CD4-positive, alpha-beta T cell treated with Interleukin-12 subunit alpha and Interleukin-12 subunit beta, for 1 hour (primary cell): ENCODE measurements at places on chromosomes 3 and 15.

- DNase-seq = no peak
Measured at GRCh38 chr3:54146506-54147239, 24.3 kb downstream of the CACNA2D3 start.

- no peak for DNase-seq
Measured at GRCh38 chr3:72307438-72308115, 522.6 kb upstream of the PROK2 start.

DNA sequence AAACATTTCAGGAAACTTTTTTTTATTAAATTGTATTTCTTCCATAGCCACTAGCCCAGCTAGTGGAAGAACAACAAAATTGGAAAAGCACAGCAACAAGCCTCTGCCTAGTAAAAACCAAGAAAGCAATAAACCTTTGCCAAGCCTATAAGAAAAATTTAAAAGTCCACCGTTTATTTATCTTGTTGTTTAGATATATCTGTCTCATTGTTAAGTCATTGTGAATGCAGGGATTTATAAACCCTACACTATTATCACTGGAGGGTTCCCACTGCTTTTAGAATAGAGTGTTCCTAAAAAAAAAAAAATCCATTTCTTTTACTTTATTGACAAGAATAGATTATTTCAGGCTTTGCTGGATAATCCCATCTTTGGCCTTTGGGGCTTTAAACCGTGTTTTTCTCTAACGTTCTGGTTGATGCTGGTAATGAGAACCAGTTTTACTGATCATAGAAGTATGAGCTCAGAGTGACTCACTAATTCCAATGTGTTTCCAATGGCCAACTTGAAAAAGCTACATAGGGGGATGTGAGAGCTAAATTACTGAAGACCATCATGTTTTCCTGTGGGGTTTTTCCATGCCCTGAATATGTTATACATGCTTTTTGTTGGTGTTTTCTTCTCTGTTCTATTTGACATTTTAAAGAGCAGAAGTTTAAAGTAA, 634.1 kb downstream of the RBMS3 start:
- no peak for DNase-seq

DNA sequence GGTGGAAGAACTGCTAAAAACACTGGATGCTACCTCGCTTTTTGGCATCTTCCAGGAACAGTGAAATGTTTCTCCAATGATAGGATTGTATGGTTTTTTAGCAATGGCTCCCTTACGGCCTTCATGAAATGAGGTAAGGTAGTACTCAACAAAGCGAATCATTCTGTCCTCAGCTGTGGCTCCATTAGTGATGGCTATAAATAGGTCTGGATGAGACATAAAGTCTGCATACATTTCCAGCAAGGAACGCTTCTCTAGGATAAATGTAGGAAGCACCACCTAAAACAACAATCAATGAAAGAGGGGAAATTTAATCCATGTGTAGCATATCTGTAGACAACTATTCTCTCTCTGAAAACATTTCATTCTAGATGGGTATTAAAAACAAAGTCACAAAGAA, 32.4 kb upstream of the SNX4 start:
- no peak for DNase-seq

DNA sequence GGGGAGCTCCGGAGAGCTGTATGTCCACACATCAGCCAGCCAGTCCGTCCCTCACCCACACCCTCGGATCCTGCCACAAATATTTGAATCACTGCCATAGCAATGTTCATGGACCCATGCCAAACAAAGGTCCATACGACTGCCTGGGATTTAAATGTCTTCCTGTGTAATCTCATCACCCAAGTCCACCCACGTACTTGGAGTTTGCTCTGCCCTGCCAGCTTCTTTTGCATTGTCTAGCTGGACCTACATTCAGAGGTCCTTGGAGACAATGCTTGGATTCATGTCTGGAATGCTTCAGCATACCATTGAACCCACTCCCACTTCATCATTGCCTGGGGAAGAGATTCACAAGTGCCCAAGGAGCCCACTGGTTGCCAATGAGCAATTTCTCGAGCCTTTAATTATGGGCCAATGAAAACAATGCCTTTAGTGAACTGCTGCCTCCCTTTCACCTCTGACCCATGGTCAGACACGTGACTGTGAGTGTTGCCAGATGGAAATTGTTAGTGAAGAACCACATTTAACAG, 90.4 kb upstream of the PHLDB2 start:
- DNase-seq = no peak

DNA sequence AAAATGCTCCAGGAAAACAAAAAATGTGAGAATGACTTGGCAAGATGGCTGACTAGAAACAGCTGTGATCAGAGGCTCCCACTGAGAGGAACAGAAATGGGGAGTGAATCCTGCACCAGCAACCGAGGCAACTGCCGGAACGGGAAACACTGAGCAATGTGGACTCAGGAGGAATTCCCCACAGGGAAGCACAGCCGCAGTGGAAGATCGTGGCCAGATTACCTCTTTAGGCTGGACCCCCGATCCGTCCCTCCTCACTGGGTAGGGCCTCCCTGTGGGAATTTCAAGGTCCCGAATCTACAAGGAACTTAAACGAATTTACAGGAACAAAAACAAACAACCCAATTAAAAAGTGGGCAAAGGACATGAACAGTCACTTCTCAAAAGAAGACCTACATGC, 385.2 kb upstream of the MCTP2 start:
- no peak for DNase-seq

- DNase-seq = no peak
Measured at GRCh38 chr3:171374661-171375285, 85.4 kb downstream of the TNIK start.

DNA sequence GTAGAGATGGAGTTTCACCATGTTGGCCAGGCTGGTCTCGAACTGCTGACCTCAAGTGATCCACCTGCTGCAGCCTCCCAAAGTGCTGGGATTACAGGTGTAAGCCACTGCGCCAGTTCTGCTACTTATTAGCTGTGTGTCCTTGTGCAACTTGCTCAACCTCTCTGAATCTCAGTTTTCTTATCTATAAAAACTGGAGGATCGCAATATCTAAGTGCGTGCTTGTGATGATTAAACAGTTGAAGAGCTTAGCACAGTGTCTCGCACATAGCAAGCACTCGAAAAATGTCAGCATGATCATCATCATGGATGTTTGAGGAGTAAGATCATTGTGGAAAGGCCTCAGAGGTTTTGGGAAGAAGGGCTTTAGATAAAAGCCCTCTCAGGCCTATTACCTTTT, 10.8 kb downstream of the CLCN2 start:
- no peak for DNase-seq

GRCh38 chr3:183548262-183548769, 7.2 kb downstream of the KLHL6 start:
- DNase-seq = no peak

DNA sequence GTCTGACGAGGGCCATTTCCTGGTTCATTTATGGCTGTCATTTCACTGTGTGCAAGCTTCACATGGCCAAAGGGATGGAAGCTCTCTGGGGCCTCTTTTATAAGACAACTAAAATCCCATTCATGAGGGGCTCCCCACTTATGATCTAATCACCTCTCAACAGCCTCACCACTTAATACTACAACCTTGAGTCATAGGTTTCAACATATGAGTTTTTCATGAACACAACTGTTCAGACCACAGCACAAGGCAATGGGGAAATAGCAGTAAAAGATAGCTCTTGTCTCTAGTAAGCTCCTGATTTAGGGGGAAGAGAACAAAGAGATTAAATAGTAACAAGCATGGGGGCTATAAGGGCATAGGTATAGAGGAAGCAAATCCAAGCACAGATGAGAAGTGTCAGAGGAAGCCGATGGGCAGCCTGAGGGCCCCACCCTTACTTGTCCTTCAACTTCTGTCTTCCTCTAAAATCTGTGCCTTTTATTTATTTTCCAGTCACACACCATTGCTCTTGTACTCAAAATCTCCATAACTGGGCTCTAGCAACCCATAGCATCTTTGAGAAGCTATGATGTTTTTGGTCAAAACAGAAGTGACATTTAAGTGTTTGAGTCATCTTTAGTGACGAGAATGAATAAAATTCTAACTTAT, 329.1 kb downstream of the UNC13C start:
- DNase-seq = no peak

DNA sequence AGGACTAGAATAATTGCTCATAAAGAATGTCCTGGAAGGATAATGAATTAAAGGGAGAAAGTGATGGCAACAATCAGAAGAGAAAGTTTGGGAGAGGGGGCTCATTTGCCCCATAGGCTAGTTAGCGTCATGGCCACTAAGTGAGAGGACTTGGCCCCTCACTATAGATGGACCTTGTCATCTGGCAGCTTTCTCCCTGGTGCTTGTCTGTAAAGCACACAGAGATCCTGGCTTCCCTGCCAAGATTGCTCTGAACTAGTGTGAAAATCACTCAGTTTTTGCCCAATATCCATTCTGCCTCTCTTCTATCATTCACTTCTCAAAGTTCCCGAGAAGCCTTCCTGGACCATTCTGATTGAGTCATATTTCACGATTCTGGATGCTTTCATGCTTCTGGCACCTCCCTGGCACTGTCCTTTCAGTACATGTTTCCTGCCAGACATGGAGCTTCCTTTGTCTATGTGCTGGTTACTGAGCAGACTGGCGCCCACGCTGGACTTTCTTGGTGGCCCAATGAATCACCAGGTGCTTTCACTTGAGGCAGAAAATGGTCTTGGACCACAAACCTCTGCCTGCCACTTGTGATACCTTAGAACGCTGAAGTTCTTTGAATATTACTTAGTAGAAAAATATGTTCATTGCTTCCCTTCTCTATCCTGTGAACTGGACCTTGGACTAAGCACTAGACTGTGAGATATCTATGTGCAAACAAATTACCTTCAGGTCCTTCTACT, 709.6 kb upstream of the CFAP20DC start:
- DNase-seq = no peak

DNA sequence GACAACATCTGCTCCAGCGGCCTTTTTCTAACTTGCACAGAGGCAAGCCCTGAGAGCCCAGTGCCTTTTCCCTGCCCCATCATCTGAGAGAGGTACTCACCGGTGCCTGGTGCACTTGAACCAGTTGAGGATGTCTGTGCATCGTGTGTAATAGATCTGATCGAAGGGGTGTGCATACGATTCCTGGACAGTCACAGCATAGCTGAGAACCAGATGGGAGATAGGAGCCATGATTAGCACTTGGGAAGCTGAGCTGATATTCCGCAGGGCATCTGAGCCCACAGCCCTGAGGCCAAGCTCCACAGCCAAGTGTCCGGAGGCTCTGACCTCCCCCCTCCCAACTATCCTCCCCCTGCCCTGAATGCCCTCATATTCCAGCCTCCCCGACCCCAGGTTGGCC, 129.8 kb downstream of the MEGF11 start:
- DNase-seq = no peak

GRCh38 chr15:35748105-35748504, 202.1 kb upstream of the DPH6 start:
- no peak for DNase-seq
